Esophagus squamous epithelium (tissue), 5 donors: ENCODE measurements at places on chromosomes 6 and 20.

GRCh38 chr20:47296950-47297349, 59.5 kb downstream of the ZMYND8 start:
- DNase-seq = no peak

GRCh38 chr20:19735446-19735845, 22.6 kb upstream of the RIN2 start:
- no peak for DNase-seq

GRCh38 chr20:32285621-32286371, 8.3 kb downstream of the KIF3B start:
- DNase-seq = no peak

DNA sequence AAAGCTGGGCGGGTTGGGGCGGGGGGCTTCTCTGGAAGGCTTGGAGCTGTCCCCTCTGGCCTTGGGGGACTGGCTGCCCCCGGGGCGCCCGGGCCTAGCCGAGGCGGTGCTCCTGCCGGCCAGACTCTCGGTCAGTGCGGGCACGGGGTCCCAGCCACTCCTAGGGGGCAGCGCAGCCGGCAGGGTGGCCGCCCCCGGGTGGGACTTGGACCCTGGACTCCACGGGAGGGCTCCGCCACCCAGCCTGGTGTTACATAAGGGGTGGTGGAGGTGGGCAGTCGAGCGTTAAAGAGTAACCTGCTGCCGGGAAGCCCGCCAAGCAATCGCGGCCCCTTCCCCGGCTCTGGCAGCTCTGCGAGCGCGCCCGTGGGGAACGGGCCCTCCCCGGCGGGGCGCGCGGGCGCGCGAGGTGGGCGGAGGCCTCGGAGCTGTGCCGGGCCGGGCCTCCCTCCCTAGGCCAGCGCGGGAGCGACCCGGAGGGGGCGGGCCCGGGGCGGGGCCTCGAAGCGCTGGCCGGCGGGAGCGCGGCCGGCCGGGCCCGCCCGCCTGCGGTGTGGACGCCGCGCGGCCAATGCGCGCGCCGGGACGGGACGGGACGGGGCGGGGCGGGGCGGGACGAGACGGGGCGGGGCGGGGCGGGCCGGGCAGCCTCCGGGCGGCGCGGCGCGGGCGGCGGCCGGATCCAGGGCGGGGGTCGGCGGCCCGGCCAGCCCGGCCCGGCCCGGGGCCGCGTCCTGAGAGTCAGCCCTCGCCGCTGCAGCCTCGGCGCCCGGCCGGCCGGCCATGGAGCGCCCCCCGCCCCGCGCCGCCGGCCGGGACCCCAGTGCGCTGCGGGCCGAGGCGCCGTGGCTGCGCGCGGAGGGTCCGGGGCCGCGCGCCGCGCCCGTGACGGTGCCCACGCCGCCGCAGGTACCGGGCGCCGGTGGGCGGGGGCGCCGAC, at the start of gene SLC2A4RG:
Gene SLC2A4RG (plus strand): TSS at position 647 of the 940 bp plus-strand sequence. CDS start 137 bp downstream, at position 784.
- no peak for DNase-seq

- no peak for DNase-seq
Measured at GRCh38 chr6:133855276-133855990, 33.5 kb upstream of the TCF21 start.

- DNase-seq = no peak
Measured at GRCh38 chr6:143744551-143745165, 66.9 kb downstream of the PHACTR2 start.

- DNase-seq = no peak
Measured at GRCh38 chr6:148530394-148530953, 187.8 kb downstream of the SASH1 start.

- no peak for DNase-seq
Measured at GRCh38 chr20:41047975-41048305, 19.3 kb downstream of the TOP1 start.

GRCh38 chr20:63128367-63128766, 87.6 kb downstream of the YTHDF1 start:
- no peak for DNase-seq

GRCh38 chr6:35087361-35088280, 53.5 kb downstream of the TCP11 start:
- DNase-seq = no peak

DNA sequence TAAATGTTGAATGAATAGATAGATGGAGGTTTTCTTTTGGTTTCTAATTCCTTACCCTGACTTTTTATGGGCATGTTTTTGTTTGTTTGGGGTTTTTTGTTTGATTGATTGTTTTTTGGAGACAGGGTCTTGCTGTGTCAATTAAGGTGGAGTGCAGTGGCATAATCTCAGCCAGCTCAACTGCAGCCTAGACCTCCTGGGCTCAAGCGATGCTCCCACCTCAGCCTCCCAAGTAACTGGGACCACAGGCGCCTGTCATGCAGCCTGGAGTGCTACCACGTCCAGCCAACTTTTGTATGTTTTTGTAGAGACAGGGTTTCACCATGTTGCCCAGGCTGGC, 1.5 kb upstream of the NUDT3 start:
- no peak for DNase-seq

- no peak for DNase-seq
Measured at GRCh38 chr6:20266851-20267608, 54.8 kb upstream of the MBOAT1 start.

GRCh38 chr6:155994086-155994485, 538.4 kb upstream of the NOX3 start:
- DNase-seq = no peak

- DNase-seq = no peak
Measured at GRCh38 chr6:26170181-26170580, 83.0 kb downstream of the HFE start.

DNA sequence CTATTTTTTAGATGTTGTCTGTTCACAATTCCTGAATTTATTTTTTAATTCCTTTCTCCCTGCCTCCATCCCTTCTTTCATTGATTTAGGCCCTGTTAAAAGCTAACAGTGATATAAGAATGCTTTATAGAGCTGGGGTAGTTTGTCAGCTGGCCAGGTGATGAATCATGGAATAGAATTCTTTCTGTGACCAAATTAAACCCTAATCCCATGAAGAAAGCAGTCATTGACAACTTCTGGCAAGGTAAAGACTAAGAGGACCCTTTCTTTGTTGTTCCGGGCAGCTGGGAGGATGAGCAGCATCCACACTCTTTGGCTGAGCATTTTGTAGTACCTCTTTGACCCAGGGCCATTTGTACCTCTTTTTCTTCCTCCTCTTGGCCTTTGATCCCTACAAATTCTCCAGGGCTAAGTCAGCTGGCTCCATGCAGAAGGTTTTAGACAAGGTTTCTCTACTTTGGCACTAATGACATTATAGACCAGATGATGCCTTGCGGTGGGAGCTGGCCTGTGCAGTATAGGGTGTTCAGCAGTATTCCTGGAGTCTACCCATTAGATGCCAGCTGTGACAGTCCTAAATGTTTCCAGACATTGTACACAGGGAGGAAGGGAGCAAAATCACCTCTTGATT, 102.9 kb downstream of the SLX4IP start:
- no peak for DNase-seq

GRCh38 chr6:31691078-31691463, 10.2 kb upstream of the LY6G5C start:
- DNase-seq = no peak

GRCh38 chr6:157091243-157091642, 232.1 kb downstream of the TMEM242 start:
- DNase-seq = no peak

DNA sequence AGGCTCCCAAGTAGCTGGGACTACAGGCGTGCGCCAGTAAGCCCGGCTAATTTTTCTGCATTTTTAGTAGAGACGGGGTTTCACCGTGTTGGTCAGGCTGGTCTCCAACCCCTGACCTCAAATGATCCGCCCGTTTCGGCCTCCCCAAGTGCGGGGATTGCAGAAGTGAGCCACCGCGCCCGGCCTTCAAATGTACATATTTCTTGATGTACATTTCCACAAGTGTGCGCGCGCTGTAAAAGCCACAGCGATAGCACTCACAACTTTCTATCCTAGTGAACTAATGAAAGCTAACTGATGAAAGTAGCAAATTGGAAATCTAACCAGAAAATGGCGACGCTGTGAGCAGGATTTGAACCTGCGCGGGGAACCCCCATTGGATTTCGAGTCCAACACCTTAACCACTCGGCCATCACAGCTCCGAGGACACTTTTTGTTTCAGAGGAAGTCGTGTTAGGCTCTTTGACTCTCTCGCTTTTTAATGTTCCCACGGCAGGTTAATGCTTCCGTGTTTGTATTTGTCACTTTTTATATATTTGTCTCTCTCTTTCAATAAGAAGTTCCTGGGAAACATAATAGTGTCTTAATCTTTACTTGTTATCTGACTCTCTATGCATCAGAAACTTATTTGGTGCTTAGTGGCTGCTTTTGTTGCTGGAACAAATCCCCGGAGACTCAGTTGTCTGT, 199.4 kb upstream of the ZNF184 start:
- DNase-seq = no peak

GRCh38 chr6:35833536-35833935, 28.4 kb downstream of the LHFPL5 start:
- DNase-seq = no peak

GRCh38 chr20:3307725-3308124, 68.7 kb upstream of the SLC4A11 start:
- no peak for DNase-seq

DNA sequence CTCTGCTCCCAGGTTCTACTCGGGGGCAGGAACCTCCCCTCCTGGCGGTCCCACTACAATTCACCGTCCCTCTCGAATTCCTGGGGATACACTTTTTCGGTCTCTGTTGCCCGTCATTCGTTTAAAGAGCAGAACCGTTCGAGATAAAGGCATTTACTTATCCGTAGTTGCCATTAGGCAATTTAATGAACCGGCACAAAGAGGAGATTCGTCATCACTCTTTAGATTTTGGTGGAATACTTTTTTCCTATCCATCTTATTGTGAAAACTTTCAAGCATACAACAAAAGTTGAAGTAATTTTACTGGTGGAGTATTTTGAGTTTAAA, 1.2 kb upstream of the CD24 start:
- no peak for DNase-seq

DNA sequence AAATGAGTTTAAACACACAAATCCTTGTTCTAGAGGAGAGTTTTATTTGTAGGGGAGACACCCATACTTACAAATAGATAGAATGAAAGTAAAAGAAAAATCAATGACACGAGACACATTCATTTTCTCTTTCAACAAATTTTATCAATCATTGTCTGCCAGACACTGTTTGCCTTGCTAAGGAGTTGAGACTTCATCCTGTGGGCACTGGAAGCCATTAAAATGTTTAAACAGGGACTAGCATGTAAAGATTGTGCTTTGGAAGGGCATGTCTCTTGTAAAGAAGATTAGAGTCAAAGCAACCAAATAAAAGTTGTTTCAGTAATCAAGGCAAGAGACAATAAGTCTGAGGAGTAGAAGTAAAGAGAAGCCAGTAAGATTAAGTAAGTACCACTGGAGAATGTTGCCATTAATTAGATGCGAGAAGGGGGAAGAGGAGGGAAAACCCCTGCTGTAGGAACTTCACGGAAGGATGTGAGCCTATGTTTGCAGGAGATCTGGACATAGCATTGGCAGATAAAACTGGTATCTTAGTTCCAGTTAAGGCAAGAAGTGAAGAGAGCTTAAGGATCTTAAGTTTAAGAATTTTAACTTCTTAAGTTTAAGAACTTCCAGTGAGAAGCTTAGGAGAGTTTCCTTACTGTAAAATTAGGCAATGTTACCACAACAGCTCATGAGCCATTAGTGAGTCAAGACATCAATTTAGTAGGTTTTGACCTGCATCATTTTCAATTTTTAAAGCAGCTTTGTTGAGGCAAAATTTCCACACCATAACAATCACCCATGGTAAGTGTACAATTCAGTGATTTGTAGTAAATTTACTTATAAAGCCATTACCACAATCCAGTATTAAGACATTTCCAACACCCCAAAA, 117.0 kb upstream of the UST start:
- no peak for DNase-seq

- DNase-seq = no peak
Measured at GRCh38 chr6:82176616-82177015, 70.9 kb downstream of the IBTK start.

DNA sequence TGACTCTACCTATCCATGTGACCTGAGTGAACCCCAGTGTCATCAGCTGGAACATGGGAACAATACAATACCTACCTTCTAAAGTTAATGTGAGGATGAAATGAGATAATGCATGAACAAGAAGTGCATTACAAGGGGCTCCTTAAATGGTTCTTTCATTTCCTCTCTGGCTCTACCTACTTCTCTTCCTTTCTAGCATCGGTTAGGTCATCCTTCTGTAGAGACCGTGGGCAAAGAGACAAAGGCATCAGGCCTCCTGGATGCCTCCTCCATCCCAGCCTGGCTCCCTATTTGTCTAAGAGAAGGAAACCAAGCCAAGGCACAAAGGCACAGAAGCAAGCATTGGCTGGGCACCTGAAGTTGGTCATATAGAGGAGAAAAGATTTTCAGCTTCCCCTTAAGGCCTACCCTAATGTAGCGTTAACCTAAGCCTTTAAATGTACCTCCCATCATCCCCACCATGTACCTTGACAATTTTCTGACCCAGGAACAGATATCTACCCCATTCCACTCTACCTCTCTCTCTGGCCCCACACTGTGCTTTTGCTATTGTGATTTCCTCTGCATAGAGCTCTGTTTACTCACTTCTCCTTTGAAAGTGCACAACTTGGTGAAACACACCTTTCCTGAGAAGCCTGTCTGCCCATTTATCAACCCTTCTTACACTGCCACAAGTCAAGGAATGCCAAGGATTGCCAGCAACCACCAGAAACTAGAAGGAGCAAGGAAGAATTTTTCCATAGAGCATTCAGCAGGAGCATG, 86.6 kb downstream of the GCLC start:
- DNase-seq = no peak

DNA sequence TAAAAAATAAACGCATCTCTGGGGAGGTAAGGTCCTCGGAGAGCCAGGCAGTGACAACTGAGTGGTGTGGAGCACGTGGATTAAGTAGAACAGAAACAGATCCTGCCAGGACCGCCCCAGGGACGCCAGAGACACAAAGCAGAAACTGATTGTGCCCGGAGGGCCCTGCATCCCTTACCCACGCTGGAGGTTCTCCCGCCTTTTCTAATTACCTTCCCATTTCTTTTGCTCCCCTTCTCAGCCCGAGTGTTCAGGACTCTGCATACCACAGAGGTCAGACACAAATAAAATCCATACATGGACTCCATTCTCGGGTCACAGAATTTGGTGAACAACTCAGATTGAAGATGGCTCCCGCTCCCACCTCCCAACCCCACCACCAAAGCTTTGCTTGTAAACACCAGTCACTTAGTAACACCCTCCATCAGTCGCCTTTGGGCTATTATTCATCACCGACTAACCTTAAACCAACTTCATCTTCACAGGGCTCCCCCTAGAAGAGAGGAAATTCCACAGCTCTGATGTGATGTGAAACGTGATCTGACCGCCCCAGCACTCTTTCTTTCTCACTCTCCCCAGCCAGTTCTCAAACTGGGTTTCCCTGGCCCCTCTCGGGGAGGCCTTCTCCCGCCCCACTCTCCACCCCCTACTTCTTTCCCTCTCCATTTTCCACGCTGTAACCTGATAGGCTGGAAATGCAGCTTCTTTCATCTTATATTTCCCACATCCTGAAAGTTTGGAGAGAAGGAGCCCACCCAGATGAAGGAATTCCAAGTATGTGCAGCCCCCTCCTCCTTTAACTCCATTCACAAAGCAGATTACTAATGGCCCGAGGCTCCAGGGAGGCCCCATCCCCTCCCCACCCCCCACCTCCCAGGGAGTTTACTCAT, 32.5 kb upstream of the PIM1 start:
- DNase-seq = no peak

- no peak for DNase-seq
Measured at GRCh38 chr20:14991023-14991422, 653.6 kb upstream of the FLRT3 start.
